Keratinocyte (primary cell): ENCODE measurements at places on chromosomes 2 and 18. TPM values are rescaled to one million over a fixed set of nuclear protein-coding genes. Genes with fewer than 3 reads are reported as not detected.

IGFBP5 gene
- polyA plus RNA-seq: 0.15 to 3.2 TPM (median 1.1 TPM) in 3 replicates

GRCh38 chr18:3264362-3264761 is 2.4 kb downstream of the MYL12B start:
- no peak for DNase-seq

DNA sequence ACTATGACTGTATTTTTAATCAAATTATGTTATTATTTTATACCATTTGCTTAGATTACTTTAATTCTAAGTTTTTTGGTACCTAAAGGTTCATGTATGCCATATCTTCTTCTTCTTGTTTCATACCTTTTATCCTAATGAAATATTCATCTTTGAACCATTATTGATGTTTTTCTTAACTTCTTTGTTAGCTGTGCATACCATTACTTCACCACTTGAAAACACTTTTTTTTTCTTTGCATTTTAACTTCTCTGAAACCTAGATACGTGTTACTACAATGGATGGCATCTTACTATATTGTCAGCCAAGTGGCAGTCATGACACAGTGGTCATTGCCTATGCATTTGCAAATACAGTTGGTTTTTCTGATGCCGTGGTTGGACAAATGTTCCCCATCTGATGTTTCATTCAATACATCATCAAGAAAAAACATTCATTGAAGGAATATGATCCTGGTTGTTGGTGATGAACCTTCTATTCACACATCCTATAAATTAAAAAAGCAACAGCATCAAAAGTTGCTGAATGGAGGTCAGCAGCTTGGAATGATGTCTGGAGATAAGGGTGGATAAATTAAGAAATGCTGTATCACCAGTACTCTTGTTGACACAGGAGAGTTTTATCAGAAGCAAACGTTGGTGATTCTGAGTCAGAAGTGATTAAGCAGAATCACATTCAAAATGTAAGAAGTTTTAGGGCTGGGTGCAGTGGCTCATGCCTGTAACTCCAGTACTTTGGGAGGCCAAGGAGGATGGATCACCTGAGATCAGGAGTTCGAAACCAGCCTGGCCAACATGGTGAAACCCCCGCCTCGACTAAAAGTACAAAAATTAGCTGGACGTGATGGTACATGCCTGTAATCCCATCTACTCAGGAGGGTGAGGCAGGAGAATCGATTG is 7.4 kb downstream of the IL36A start:
- peak; percentile 44 for DNase-seq

DNA sequence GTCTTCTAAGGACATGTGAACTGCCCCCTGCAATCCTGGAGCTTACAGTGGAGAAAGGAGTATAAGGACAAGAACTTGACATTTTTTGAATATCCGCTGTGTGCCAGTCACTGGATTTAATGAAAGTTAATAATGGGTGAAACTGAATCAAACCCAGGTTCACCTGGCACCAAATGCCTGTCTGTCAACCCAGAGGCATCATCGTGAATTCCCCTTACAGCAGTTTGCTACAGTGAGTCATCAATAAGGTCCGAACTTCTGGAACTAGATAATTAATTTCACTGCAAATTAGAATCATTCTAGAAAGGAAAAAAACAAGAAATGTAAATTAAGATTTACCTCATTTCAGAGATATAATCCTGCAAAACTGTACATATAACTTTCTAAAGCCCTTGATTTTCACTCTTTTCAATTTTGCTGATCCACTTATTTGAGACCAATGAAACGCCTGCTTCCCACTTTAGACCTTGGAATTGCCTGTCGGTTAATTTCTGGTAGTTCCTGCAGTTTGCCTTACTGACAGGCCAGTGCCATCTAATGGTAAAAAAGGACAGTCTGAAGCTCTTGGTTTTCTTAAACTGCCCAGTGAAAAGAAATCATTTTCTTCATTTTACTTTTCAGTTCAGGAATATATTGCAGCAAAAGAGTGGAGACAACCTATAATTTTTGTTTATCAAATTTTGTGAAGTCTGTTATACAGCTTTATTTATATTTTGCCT is 8.2 kb downstream of the DSG2 start:
- DNase-seq: no peak

DNA sequence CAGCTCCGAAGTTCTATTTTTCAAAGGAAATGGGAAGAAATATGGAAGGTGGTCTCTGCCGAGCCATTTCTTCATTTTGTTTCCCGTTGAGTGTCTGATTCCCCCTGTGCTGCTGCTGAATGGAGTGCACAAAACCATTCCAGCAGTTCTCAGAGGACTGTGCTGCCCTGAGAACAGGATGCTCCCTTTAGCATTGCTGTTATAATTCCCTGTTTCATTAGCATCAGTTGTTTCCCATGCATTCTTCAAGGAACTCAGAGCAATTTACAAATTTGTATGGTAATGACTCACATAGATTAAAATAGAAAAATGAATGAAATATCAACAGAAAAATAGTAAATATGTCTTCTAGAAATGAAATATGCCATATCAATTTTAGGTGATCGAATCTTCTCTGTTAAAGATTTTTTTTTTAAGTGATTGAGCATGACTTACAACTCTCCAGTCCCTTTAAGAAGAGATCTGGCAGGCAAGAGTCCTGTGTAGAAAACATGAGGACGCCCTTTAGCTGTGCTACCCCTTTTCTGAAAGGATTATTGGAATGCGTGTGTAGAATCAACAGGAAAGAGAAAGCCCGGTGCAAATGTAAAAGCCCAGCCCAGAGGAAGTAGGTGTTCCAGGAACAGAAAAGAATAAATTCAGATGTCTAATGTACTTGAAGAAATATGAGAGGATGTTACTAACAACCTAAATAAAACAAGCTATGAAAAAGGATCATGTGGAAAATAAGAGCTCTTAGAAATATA is 118.5 kb downstream of the ATP9B start:
- no peak for DNase-seq

DSEL gene
- polyA plus RNA-seq: 2.7 to 3.4 TPM (median 2.9 TPM) in 3 replicates

BCL11A gene
- 3.8 to 5.3 TPM (median 5.0 TPM) in 3 replicates for polyA plus RNA-seq

CIB4 gene
- not detected in 3 replicates for polyA plus RNA-seq

ASIC4 gene
- not detected in 3 replicates for polyA plus RNA-seq

DNA sequence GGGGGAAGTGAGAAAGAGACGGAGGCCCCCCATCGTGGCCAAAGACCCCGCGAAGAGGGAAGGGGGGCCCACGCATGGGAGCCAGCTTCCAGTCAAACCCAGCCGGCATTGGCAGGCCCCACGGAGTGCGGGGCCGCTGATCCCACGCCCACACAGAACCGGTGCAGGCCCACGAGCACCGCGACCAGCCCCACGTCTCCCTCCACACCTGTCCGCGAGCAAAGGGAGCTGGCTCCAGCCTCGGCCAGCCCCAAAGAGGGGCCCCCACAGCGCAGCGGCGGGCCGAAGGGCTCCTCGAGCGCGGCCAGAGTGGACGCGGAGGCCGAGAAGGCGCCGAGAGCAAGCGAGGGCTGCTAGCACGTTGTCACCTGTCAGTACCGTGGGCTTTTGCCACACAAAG is 125.0 kb upstream of the TWIST2 start:
- DNase-seq: no peak

DNA sequence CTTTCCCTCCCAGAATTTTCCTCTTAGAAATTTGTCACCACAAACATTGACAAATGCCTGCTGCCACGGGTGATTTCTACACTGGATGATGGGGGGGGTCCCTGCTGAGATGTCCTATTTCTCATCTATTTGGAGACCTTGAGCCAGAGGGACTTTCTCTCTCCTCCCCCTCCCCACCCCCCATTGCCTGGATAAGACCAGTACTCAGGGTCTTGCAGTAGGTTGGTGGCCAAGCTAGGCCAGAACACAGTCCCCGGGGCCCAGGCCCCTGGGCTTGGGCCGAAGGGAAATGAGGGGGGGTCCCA is 560 bp upstream of the DUSP2 start:
- no peak for DNase-seq

GRCh38 chr2:235024931-235025773 is 73.3 kb downstream of the SH3BP4 start:
- no peak for DNase-seq

RTKN gene
- 110 to 180 TPM (median 145 TPM) in 3 replicates for polyA plus RNA-seq

TRIM43B gene
- polyA plus RNA-seq: not detected in 3 replicates
